H9 (cell line): ENCODE measurements at places on chromosomes 12 and 14. TPM values are rescaled to one million over a fixed set of nuclear protein-coding genes. Genes with fewer than 3 reads are reported as not detected.

Gene FGD4
- total RNA-seq = 53.9 and 54.3 TPM in 2 replicates

Gene MAP3K9
- 18.3 and 20.0 TPM in 2 replicates for total RNA-seq

Gene OR4E2
- not detected in 2 replicates for total RNA-seq

GRCh38 chr12:127542391-127542790 lies 724.6 kb upstream of the TMEM132C start:
- H3K4me3 ChIP-seq = no peak overlapping the region
- no peak for DNase-seq
- H3K36me3 ChIP-seq = no peaks in the 10 kb centered on the region
- no peaks in the 10 kb centered on the region; the same call in 1 of the 2 replicates for H3K4me1 ChIP-seq

- H3K27ac ChIP-seq = no peak overlapping the region
- H3K36me3 ChIP-seq = no peaks in the 10 kb centered on the region
- H3K27me3 ChIP-seq = no peaks in the 10 kb centered on the region
These were observed 1590.5 kb upstream of the TMEM132C start for GRCh38 chr12:126676434-126676833.

DNA sequence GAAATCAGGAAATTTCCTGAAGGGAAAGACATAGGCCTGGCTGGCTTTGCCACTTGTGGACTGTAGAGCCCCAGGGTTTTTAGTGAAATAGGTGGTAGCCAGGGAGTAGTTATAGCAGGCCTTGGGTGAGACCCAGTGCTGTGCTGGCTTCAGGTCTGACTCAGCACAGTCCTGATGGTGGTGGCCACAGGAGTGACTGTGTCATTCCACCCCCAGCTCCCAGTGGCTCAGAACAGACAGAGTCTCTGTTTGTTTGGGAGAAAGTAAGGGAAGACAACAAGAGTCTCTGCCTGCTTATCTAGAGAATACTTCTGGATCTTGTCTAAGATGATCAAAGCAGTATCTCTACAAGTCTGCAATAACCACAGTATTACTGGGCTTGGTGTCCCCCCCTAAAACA lies 27.5 kb upstream of the OR6J1 start:
- H3K27ac ChIP-seq = no peak overlapping the region
- no peaks in the 10 kb centered on the region for H3K27me3 ChIP-seq
- H3K4me1 ChIP-seq = no peaks in the 10 kb centered on the region
- DNase-seq = no peak
- no peaks in the 10 kb centered on the region for H3K36me3 ChIP-seq

DNA sequence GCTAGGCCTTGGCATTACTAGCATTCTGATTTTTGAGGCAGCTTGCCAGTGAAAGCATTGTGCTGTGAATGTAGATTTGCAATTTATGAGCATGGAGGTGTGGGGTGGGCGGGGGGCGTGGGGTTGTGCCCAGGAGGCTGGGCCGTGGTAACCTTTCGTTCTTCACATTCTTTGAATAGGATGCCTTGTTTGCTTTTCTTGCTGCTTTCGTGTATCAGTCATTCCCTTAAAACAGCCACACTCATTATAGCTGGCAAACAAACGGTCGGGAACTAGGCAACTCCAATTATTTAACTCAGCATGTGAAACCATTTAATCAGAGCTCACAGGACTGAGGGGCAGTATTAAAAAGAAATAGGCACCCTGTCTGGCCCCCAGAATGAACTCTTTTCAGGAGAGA lies 115.9 kb upstream of the PELI2 start:
- peaks cover 3% of the 10 kb centered on the region; the same call in 1 of the 2 replicates for H3K27me3 ChIP-seq
- no peak overlapping the region for H3K4me3 ChIP-seq
- no peak for DNase-seq
- no peak overlapping the region for H3K27ac ChIP-seq

- no peak overlapping the region for H3K27ac ChIP-seq
- H3K4me3 ChIP-seq = no peak overlapping the region
- no peaks in the 10 kb centered on the region; the same call in 1 of the 2 replicates for H3K4me1 ChIP-seq
- no peaks in the 10 kb centered on the region for H3K27me3 ChIP-seq
- no peaks in the 10 kb centered on the region for H3K36me3 ChIP-seq
These were observed 315.6 kb upstream of the PRKD1 start for GRCh38 chr14:30243207-30243606.

GRCh38 chr12:59407799-59408198 lies 188.0 kb upstream of the SLC16A7 start:
- H3K36me3 ChIP-seq = no peaks in the 10 kb centered on the region
- H3K4me1 ChIP-seq = no peaks in the 10 kb centered on the region
- H3K27me3 ChIP-seq = no peaks in the 10 kb centered on the region
- DNase-seq = no peak
- no peak overlapping the region for H3K27ac ChIP-seq

DNA sequence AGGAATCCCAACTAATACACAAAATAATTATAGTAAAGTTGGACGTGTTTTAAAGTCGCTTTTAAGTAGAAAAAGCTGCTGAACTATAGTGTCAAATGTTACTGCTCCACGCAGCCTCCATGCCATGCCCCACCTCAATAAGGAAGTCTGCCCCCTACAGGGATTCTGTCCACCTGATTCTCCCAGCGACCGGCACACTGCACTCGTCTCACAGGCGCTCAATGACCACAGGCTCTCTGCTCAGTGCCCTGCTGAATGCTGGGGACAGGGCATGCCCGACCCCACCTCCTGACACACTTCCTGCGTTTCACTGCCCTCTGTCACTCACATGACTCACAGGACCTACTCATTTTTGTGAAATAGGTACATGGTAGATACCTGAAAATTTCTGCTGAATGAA lies 48.9 kb downstream of the BDKRB1 start:
- H3K36me3 ChIP-seq = peaks cover 14% of the 10 kb centered on the region; the same call in 1 of the 2 replicates
- no peaks in the 10 kb centered on the region for H3K27me3 ChIP-seq
- DNase-seq = peak; percentile 87
- no peaks in the 10 kb centered on the region for H3K4me1 ChIP-seq
- no peak overlapping the region for H3K4me3 ChIP-seq
- no peak overlapping the region for H3K27ac ChIP-seq

DNA sequence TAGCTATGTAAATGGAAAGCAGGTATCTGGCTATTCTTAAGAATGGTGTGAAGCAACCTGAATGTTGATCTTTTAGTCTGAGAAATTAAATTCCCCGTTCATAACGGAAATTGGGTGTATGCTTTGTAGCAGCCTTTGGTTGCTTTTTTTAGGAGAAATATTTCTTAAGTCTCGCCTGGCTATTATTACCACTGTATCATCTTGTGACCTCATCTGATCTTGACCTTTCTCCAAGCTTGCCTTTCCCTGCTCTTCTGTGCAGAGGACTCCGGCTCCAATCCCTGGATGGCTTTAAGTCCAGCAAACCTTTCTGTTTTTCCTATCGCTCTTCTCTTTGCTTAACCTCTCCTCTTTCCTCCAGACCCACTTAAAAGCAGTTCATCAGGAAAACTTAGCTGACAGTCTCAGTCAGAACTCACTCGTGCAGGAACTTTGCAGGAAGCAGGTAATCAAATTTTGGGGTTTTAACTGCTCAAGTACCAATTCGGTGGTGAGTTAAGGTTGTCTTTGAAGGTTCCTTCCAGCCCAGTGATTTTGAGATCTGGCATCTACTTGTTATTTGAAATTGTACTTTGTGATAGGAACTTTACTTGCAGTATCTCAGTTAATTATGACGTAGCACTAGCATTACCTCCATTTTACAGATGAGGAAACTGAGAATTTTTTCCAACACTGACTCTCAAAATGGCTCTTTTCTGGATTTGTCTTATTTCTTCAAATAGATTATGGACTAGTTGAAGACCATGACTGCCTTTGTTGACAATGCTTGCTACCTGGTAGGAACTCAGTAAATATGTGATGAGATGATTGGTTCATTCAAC lies 14.1 kb downstream of the PPFIBP1 start:
- H3K27me3 ChIP-seq = no peaks in the 10 kb centered on the region
- H3K36me3 ChIP-seq = no peaks in the 10 kb centered on the region; the same call in 1 of the 2 replicates
- H3K4me1 ChIP-seq = no peaks in the 10 kb centered on the region; the same call in 1 of the 2 replicates
- H3K4me3 ChIP-seq = no peak overlapping the region
- no peak overlapping the region for H3K27ac ChIP-seq

Gene MGP
- not detected in 2 replicates for total RNA-seq

DNA sequence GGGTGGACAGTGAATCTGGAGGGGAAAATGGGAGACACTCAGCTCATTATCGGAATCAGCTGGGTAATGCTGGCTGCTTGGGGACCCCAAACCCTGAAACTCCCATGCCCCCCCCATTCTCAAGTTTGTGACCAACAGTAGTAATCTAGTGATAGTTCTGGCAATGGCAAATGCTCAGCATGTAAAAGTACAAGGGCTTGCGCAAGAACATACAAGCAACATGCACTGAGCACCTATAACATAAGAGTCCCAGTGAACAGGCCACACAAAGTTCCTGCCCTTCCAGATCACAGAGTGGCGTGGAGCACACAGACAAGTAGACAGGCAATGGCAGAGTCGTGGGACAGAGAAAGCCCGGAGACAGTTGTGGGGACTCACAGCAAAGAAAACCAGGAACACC lies 407.9 kb downstream of the MED13L start:
- no peak overlapping the region for H3K27ac ChIP-seq
- peaks cover 21% of the 10 kb centered on the region; the same call in 1 of the 2 replicates for H3K4me1 ChIP-seq
- no peak for DNase-seq
- H3K27me3 ChIP-seq = no peaks in the 10 kb centered on the region; the same call in 1 of the 2 replicates

DNA sequence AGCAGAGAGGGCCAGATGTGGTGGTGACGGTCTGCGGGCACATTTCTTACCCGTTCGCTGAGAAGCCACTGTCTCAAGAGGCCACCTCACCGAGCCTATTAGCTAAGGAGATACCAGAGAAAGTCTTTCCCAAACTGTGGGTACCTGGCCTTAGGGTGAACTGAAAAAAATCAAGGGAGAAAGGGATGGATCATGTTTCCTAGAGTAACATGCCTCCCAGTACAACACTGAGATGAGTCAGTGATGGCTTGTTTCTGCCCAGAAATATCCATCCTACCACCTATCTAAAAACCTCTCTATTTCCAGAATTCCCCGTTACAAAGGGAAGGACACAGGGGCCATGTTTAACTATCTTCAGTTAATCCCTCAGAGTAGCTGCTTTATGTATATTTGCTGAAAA lies 83.7 kb downstream of the LMNTD1 start:
- no peaks in the 10 kb centered on the region for H3K27me3 ChIP-seq
- H3K36me3 ChIP-seq = peaks cover 5% of the 10 kb centered on the region
- H3K27ac ChIP-seq = no peak overlapping the region
- no peak for DNase-seq

Gene SLCO1B1
- 0.09 and 0.31 TPM in 2 replicates for total RNA-seq

DNA sequence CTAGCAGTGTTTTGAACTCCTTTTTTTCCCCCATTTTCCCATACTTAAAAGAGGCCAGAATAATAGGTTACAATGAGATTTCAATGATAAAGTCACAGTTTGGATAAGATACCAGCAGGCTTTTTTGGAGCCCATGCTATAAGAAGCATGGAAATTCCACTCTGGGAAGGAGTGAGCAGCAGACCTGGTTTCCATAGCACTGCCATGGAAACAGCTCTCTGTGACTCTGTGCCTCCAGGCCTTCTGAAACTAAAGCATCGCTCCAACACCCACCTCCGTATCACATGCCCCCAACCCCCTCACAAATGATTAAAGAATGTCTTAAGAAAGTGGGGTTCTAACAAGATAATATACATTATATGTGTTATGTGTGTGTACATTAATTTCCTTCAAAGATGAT lies 165.0 kb downstream of the GRIN2B start:
- H3K4me1 ChIP-seq = no peaks in the 10 kb centered on the region
- H3K4me3 ChIP-seq = no peak overlapping the region
- no peak for DNase-seq
- H3K27ac ChIP-seq = no peak overlapping the region
- no peaks in the 10 kb centered on the region for H3K36me3 ChIP-seq
